ENCODE measurements at places on chromosomes 5 and 9.

GRCh38 chr5:141393267-141393666, 834 bp downstream of the PCDHGA8 start:
- H3K4me1 ChIP-seq: no peaks in the 10 kb centered on the region
- H3K27me3 ChIP-seq: peaks cover 21% of the 10 kb centered on the region
- DNase-seq: no peak
- H3K4me3 ChIP-seq: no peak overlapping the region

GRCh38 chr9:100534401-100534800, 43.5 kb upstream of the CAVIN4 start:
- peaks cover 2% of the 10 kb centered on the region for H3K36me3 ChIP-seq
- no peak overlapping the region for H3K4me3 ChIP-seq
- H3K27ac ChIP-seq: no peak overlapping the region

DNA sequence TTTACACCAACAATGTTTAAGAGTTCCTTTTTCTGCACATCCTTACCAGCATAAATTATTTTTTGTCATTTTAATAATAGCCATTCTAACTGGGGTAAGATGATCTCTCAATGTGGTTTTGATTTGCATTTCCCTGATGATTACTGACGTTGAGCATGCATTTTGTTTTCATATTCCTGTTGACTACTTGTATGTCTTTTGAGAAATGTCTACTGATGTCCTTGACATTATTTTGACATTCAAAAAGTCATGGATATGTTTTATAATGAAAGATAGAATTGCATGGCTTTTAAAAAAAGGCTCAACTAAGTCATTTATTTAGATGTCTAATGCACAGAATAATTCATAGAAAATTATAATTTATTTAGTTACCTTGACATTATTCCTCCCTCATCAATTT, 381.6 kb upstream of the C9orf72 start:
- H3K27ac ChIP-seq: no peak overlapping the region
- H3K27me3 ChIP-seq: no peaks in the 10 kb centered on the region
- H3K4me1 ChIP-seq: no peaks in the 10 kb centered on the region
- H3K36me3 ChIP-seq: no peaks in the 10 kb centered on the region
- DNase-seq: no peak
- H3K4me3 ChIP-seq: no peak overlapping the region

GRCh38 chr5:140674211-140674610, 835 bp upstream of the DND1 start:
- peaks cover 51% of the 10 kb centered on the region for H3K36me3 ChIP-seq
- H3K4me1 ChIP-seq: no peaks in the 10 kb centered on the region
- H3K4me3 ChIP-seq: no peak overlapping the region
- peak overlapping the region; percentile 35 for H3K27ac ChIP-seq
- no peaks in the 10 kb centered on the region for H3K27me3 ChIP-seq

DNA sequence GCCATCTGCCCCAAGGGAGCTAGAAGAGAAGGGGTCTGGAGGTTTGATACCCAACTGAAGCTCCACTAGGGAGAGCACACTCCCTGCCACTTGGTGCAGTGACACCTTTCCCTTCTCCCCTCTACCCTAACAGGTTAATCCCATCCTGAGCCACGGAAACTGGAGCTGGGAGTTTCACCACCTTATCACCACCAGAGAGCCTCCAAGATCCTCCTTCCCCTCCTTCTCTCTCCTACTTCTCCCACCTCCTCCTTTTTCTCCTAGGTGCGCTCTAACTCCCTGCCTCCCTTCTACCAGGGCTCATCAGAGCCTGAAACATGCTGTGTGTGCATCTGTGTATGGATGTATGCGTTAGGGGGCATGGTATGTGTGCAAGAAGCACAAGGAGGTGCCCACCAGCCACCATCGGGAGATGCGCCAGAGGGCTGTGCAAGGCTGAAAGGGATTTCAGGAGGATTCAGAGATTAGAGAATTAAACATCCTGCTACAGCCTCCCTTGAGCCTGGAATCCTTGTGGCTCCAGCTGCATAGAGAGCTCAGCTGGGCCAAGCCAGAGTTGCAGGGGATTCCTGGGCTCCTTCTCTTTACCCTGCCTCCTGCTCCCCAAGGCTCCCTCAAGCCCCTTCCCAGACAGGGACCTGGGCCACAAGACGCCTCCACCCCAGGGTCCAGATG, 89.8 kb downstream of the PCDH1 start:
- no peaks in the 10 kb centered on the region for H3K4me1 ChIP-seq
- no peak overlapping the region for H3K27ac ChIP-seq
- H3K4me3 ChIP-seq: no peak overlapping the region
- no peaks in the 10 kb centered on the region for H3K36me3 ChIP-seq
